ENCODE measurements at places on chromosomes 5 and 9.

- DNase-seq = no peak
These were observed 111.7 kb downstream of the AP3B1 start for GRCh38 chr5:78182838-78183237.

DNA sequence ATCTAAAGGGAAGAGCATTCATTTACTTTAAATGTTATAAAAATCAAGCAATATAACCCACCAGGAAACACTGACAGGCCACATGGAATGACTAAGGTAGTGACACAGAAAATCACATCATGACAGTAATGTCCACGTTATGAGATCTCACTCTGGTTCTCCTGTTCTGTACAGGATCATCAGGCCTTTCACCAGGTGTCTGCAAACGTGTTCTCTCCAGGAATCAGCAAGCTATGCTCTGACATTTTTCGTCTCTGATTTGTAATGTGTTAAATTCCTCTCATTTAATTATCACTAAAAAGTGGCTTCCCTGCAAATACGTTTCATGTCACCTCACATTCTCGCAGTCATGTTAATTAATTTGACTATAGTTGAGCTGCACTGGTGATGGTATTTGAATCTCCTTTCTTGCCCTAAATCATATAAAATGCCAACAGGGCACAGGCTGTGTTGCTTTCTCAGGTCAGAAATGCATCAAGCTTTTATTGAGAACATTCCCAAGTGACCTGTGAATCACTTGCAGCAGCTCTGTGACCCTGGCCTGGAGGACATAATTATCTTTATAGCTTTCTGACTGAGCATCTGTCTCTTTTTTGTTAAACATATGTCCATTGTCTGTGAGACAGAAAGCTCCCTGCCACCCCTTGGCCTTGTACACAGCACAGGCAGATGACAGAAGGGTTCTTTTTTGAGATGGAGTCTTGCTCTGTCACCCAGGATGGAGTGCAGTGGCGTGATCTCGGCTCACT, 196.2 kb downstream of the DIRAS2 start:
- DNase-seq = no peak

DNA sequence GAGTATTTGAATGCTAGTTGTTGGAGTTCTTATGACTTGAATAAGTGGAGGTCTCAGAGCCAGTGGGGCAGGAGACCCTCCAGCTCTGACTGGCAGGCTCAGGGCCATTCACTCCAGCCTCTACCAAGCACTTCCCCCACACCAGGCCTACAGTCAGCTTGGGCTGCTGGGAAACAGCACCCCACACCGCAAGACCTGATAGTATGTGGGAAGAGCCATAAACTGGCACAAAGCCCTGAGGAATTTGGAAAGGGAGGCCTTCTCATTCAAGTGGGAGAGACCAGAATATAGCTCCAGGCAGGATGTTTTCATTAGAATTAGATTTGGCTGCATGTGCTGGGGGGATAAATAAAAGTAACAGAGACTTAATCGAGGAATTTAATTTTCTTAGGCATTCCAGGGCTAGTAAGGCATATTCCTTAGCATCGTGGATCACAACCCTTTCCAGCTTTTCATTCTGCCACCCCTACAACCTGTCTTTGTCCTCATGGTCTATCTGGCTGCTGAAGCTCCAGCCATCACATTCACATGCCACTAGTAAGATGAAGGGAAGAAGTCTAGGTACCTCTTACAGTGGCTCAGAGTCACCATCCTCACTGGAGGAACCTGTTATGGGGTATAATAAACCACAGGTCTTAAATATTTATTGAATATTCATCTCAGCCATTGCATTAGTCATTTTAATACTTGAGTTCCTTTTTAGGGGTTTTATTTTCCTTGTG, 47.5 kb downstream of the TMOD1 start:
- DNase-seq = no peak

GRCh38 chr5:178483620-178484019, 106.6 kb downstream of the COL23A1 start:
- DNase-seq = no peak

DNA sequence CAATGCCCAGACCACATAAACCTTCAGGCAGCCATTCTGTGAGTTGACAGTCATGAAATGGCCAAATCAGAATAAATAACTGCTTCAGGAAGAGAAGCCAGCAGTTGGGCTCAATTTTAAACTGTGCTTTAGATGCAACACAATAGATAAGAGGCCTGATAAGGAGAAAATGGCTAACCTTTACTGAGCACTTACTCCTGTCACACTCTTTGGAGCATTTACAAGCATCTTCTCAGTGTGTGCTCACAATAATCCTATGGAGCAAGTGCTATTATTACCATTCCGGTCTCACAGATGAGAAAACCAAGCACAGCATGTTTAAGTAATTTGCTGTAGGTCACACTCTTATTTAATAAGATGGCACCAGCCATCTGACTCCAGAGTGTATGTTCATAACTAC, 11.5 kb upstream of the SH3RF2 start:
- no peak for DNase-seq

DNA sequence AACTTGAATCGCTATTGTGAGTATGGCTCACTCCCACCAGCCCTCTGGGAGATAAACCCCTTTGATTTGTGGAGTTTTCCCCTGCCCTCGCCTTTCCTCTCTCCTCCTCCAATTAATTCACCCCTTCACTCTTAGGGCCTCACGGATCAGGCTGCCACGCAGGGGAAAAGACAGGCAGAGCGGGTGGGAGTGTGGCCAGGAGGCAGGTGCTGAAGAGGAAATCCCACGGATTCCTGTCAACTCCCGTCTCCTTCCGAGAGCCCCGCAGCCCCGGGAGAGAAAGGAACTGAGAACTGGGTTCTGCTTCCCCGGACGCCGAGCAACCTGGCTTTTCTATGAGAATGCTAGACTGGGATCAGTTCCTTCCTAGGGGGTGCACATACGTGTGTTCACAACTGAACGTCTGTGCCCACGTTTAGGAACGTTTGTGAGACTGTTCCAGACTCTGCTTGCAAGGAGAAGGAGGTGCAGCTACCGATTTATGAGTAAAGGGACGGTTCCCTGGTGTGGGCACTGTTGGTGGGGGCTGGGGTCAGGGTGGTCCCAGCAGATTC, 314.5 kb upstream of the TLE4 start:
- no peak for DNase-seq

DNA sequence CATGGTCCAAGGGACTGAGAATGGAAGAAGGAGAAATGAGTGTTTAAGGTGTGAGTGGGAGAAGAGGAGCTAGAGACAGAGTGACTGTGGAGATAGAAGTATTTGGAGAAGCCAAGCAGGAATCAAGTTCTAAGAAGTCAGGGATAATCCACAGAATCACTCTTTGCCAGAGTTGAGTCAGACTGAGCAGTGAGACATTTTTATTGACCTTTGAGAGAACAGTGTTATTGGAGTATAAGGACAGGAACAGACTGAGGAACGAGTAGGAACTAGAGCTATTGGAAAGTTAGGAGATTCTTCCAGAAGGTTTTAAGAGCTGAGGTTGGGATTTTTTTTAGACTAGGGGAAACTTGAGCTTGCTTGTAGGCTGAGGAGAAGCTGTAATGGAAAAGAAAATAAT, 37.2 kb downstream of the RCL1 start:
- no peak for DNase-seq

DNA sequence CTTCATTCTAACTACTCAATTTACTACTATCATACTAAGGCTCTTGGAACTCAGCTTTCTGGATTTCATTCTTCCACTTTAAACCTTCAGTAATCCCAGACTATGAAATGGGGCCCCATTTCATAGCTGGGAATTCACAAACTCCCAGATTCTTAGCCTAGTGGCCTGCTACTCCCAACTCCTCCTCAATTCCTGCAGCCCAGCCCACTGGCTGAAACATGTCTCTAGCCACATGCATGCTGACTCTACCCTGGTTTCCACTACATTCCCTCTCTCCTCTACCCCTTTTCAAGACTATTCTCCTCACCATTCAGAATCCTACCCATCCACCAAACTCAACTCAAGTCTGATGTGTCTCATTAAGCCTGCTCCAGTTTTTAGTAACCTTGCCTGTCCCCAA, 370.6 kb downstream of the BNC2 start:
- no peak for DNase-seq

GRCh38 chr9:33272061-33272460, 7.2 kb downstream of the CHMP5 start:
- DNase-seq = no peak

GRCh38 chr5:150190503-150190979, 679 bp downstream of the SLC6A7 start:
- DNase-seq = no peak

DNA sequence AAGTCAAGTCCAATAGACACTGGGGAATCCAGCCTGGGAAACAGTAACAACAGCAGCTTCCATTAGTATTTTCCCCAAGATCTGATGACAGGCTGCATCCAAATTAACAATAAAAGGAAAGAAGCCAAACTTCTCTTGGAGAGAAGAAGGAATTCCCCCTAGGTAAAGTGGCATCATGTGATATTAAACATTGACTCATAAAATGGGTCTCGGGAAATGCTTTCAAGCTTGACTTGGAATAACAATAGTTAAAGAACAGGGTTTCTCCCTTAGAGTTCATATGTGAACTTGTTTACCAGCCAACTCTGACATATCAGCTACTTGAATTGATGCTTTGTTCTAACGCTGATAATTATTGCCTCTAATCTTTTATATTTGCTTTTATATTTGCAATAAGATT, 45.4 kb downstream of the ENTREP1 start:
- DNase-seq = no peak

- no peak for DNase-seq
These were observed 208.1 kb downstream of the SNX18 start for GRCh38 chr5:54725391-54726280.

DNA sequence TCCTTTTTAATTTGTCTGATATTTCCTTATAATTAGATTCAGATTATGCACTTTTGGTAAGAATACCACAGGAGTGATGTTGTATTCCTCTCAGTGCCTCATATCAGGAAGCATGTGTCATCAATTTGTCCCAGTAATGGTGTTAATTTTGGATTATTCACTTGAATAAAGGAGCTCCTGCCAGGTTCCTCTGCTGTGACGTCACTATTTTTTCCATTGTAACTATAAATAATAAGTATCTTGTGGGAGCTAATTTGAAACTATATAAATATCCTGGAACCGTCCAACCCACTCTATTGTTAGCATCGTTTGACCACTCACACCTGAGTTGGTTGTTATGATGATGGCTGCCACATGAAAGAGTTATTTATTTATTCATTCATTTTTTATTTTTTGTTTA, 107.9 kb downstream of the INVS start:
- DNase-seq = no peak

- DNase-seq = peak; percentile 32
These were observed 587 bp downstream of the MIER3 start for GRCh38 chr5:56951126-56951945.

GRCh38 chr9:90969021-90969675, 167.5 kb downstream of the SYK start:
- no peak for DNase-seq

GRCh38 chr9:6133346-6134063, 82.1 kb upstream of the IL33 start:
- DNase-seq = no peak

GRCh38 chr5:136731241-136731900, 366.0 kb upstream of the TRPC7 start:
- no peak for DNase-seq

GRCh38 chr5:165508286-165508685, 2002.9 kb downstream of the MAT2B start:
- DNase-seq = no peak

Measured in frontal cortex (tissue), 4 donors.